ENCODE measurements at places on chromosomes 13 and 19.
A peak's percentile ranks its signal among the peaks of the same experiment; 100 is the strongest.

GRCh38 chr19:38839816-38840582 is 8.4 kb upstream of the ECH1 start:
- no peak for DNase-seq

DNA sequence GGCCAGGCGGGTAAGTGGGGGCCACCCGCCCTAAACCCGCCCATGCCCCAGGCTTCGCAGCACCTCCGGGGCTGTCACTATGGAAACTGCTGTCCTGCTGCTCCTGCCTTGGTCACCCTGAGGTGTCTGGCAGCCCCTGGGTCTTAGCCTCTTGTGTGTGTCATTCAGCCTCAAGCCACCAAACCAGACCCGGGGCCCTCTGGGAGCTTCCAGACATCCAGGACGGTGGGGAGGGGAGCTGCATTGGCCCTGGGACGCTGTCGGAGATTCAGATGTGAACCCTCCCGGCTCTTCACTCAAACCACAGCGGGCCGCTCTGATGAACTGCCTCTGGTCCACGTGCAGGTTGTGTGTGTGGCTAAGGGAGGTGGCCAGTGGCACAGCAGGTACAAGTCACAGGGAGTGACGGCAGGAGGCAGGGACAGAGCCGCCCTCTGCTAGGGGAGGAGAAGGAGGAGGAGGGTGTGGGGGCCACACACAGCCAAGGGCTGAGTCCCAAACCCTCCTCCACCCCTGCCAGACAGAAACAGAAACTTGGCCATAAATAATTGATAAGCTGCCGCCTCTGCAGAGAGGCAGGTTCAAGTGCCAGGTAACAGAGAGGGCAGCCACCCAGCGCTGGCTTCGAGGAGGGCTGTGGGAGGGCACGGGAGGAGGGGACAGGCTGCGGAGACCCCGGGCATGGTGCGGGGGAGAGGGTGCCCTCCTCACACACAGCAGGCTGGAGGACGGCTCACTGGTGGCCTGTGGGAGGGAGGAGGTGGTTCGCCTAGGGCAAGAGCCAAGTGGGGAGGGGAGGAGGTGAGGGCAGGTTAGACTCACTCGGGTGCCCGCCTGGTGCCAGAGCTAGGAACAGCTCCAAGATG is 8.0 kb downstream of the NANOS3 start:
- DNase-seq: no peak

DNA sequence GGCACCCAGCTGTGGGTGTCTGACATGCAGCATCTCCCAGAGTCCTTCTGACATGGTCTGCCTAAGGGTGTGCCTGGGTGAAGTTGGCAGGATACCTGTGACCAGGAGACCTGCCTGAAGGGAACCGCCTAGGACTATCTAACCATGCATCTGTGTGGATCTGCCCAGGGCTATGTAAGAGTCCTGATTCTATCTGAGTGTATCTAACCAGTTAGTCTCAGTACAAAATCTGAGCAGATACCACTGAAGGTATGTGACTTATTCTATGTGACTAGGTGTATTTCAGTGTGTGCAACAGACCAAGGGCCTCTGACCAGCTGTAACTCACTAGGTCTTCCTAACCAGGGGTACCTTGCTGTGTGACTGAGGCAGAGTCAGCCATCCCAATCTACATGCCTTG is 28.2 kb upstream of the FBL start:
- no peak for DNase-seq

GRCh38 chr19:35267353-35267817 is 1.4 kb upstream of the USF2 start:
- no peak for DNase-seq

- DNase-seq: no peak
These were observed 5.2 kb upstream of the FBXO17 start for GRCh38 chr19:38980583-38981374.

DNA sequence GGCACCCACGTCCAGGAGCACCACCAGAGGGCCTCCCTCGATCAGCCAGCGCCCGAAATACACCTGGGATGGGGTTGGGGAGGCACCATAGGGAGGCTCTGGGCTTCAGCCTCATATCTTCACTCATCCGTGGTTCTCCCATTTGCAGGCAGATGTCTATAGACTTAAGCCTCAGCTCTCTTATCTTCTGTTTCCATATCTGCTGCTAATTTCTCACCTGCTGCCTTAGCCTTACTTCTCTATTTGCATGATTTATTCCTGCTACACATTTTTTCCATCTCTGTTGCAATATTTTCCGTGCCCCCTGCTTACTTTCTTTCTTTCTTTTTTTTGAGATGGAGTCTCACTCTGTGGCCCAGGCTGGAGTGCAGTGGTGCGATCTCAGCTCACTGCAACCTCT is 5.8 kb downstream of the GYS1 start:
- no peak for DNase-seq

- DNase-seq: peak; percentile 44
These were observed 2.5 kb downstream of the BSG start for GRCh38 chr19:574658-575526.

- no peak for DNase-seq
These were observed 471 bp downstream of the DACH1 start for GRCh38 chr13:71866335-71867130.

DNA sequence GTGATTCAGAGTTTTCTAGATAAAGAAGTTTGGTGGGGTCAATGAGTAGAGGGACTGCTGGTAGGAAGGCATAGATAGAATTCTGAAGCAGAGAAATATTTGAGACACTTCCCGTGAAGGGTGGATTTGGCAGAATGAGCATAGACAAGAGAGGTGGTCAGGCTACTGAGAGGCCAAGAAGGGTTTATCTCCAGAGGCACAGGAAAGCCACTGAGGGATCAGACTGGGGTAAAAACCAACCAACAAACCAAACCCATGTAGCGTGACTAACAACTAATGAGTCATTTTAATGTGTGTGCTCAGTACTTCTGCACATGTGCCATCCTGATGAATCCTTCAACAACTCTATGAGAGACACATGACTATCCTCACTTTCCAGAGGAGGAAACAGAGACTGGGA is 60.0 kb upstream of the SERP2 start:
- peak; percentile 86 for DNase-seq

- DNase-seq: no peak
These were observed 33.5 kb upstream of the SPRY2 start for GRCh38 chr13:80374444-80374843.

- DNase-seq: no peak
These were observed 10.3 kb upstream of the PAK4 start for GRCh38 chr19:39115105-39115847.

- DNase-seq: no peak
These were observed 80.7 kb downstream of the ATP11A start for GRCh38 chr13:112770504-112770903.

DNA sequence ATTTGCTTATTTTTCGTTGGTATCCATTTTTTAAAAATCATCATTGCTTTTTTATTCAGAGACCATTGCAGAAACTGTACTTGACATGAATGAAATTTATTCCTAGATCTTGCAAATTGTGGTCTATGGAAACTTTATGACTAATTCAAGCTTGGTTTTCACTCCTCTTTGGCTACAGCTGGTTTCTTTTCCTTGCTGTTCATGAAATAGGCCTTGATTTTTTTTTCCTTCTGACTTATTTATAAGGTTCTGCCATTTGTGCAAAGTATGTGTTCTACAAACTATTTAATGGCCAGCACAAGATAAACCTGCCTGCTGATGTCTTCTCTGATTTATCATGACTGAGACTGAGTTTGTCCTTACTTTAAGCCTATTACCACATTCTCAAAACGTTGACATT is 764.0 kb upstream of the SLITRK5 start:
- DNase-seq: peak; percentile 62

- DNase-seq: peak; percentile 71
These were observed 626 bp upstream of the BCL3 start for GRCh38 chr19:44747739-44748425.

DNA sequence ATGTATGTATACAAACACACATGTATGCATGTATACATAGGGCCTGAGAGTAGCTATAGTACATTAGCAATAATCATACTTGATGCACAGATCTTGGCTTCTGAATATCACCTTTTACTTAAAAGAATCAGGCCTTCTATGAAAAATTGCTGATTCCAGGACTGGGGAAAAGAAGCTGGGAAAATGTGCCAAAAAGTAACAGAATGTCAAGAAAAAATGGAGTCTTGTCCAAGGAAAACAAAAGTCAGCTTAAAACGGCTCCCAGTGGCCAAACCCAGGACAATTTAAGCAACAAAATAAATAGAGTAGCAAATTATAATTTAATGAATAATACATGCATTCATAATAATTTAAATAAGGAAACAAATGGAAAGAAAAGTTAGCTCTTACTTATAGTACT is 2104.9 kb downstream of the PCDH9 start:
- peak; percentile 6 for DNase-seq

- no peak for DNase-seq
These were observed 754.8 kb upstream of the SLITRK6 start for GRCh38 chr13:86554066-86554465.

DNA sequence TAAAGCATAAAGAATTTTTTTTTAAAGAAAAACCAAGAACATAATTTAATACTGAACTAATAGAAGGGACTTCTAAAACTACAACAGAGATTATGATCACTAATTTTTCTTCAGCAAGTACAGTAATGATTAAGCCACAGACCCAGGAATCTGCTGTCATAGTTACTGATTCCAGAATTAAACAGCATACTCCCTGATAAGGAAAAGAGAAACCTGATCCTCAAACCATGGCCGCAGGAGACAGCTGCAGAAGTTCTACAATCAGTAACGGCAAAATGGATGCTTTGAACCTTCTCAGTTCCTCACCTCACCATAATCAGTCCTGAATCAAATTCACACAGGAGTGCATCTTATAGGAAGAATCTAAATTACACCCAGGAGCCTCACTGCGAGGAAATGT is 939.0 kb upstream of the SLITRK1 start:
- DNase-seq: no peak

DNA sequence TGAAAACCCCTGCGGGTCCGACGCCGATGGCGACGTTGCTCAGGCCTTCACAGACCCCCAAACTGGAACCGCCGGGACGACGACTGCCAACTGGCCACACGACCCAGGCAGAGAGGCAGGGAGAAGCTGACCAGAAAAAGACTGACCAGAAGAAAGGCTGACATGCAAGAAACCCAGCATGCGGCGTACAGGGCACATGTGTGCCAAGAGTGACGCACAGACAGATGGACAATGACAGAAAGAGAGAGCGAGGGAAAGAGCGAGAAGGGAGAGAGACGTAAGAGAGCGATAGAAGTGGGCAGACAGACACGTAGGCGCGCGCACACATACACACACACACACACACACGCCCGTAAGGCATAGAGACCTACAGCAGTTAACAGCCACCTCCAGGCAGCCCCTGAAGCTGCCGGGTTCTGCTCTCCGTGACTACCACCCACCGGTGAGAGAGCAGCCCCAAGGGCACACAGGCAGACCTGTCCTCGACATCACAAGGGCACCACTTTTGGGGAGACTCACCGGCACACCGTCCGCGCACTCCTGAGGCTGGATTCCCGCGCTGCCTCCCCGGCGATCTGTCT is 67.2 kb upstream of the ZNF527 start:
- no peak for DNase-seq

DNA sequence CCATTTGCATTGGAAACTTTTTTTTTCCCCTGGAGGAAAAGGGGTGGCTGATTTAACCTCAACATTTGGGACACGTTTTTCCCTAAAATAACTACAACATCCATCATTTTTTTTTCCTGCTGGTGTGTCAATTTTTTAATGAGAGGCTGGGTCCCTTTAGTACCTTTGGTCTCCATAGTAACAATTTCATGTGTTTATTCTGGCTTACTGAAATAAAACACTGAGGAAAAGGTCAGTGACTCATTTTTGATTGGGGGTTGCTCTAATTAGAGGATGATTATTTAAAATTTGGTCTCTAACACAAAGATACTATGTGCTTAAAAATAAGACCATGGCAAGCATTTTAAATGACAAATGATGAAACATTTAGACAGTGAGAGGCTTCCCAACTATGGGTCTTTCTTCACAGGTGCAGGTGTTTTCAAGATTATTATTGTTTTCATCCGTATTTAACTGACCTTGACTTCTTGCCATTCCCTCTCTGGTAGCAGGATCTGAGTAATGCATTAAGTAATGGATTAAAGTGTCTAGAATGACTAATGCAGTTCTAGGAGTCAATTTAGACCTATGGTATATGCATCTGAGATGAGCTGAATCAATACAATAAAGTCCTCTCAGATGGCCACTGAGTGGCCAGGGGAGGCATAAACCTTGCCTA is 406.4 kb downstream of the KCNRG start:
- DNase-seq: peak; percentile 33

GRCh38 chr19:1952635-1953034 is 11.7 kb downstream of the CSNK1G2 start:
- no peak for DNase-seq

DNA sequence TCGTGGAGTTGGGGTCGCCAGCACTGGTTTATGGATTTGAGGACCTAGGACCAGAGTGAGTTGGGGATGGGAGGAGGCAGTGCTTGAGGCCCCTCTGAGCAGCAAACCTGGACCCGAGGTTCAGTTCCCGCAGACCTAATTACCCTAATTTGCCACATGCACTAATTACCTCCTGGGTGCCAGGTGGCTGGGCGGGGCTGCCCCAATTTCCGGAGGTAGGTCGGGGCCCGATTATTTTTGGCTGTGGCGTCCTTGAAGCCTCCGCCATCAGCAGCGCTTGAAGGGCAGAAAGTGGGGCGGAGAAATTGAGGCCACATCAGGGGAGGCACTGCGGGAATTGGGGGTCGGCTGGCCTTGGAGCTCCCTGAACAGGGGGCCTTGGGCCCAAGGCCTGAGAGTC is 5.9 kb upstream of the HOMER3 start:
- no peak for DNase-seq

DNA sequence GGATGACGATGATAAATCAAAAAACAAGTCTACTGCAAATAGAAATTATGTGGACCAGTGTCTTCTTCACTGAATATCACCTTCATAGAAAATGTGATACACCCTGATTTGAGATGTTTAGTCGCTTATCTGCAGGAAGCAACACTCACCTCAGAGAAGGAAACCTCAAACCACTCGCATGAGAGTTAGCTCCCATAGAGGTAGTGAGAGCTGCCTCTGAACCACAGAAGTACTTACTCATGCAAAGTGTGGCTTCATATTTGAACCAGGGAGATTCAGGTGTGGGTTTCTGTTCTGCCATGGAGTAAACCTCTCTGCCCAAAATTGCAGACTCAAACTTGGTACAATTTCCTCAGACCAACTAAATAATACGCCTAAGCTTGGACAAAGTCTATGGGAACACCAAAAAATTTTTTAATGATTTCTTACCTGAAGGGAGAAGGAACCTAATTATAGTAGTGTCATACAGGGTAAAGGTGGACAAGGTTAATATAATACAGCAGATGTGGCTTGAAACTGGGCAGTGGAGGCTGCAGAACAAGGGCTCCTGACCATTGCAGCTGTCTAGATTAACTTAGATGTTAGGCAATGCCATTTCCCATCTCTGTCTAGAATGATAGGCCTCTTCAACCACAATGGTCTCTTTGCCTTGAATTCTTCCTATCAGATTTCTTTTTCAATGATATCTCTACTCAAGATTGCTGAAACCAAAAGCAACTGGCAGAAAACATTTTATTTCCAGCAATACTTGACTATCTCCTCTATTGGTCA is 29.6 kb upstream of the RCBTB2 start:
- no peak for DNase-seq

GRCh38 chr13:99361197-99361596 is 54.0 kb upstream of the GPR183 start:
- DNase-seq: peak; percentile 12
